Left ventricle myocardium inferior (tissue), 1 donor: ENCODE measurements at places on chromosomes 7 and 10. TPM values are rescaled to one million over a fixed set of nuclear protein-coding genes. Genes with fewer than 3 reads are reported as not detected.

DNA sequence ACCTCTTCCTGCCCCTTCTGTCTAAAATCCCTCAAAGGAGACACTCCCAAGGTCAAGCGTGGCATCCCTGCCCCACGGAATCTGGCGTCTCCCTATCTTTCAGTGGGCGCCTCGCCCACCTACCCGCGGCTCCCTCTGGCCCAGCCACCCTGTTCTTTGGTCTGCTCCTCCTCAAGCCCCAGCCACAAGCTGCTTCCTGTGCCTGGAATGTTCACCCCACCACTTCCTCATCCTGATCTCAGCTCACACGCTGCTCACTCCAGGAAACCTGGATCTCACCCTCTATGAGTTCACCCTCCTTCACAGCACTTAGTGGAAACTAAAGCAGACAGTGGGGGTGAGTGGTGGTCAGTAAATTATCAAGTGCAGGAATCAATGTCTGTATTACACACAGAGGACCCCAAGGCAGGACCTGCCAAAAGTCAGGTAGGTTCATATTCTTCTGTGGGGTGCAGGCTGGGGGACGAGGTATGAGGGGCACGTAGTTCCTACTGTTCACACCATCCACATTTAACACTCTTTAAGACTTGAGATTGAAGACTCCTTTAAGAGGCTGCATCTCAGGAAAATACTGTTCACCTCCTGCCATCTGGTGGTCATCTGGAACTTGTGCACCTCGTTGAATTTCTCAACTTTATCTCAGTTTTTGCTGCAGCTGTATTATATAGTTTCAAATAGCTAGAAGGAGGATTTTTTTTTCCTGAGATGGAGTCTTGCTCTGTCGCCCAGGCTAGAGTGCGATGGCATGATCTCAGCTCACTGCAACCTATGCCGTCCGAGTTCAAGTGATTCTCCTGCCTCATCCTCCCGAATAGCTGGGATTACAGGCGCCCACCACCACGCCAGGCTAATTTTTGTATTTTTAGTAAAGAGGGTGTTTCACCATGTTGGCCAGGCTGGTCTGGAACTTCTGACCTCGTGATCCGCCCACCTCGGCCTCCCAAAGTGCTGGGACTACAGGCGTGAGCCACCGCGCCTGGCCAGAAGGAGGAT is 166.6 kb downstream of the ARHGAP21 start:
- no peak overlapping the region for H3K27ac ChIP-seq
- no peaks in the 10 kb centered on the region for H3K27me3 ChIP-seq
- no peak overlapping the region for H3K4me3 ChIP-seq
- H3K36me3 ChIP-seq: no peaks in the 10 kb centered on the region

The FAM107B gene
- 4.7 TPM for total RNA-seq

DNA sequence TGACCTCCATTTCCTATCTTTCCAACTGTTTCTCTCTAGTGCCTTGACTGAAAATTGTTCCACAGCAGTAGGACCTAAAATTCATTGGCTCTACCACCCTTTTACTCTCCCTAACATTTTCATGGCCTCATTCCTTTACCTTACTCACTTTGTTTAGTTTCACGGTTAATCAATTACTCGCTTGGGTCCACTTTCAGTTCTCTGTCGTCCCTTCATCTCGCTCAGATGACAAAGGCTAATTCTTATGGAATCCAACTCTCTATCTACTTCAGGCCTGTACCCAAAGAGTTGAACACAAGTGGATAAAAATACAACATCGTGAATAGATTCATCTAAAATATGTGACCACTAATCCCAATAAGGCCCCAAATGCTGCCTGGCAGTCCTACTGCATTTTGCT is 85.9 kb upstream of the ADO start:
- no peak overlapping the region for H3K27ac ChIP-seq
- no peak overlapping the region for H3K4me3 ChIP-seq
- H3K4me1 ChIP-seq: no peaks in the 10 kb centered on the region
- H3K36me3 ChIP-seq: no peaks in the 10 kb centered on the region
- H3K27me3 ChIP-seq: peaks cover 30% of the 10 kb centered on the region

The TMEM178B gene
- total RNA-seq: 35.9 TPM

DNA sequence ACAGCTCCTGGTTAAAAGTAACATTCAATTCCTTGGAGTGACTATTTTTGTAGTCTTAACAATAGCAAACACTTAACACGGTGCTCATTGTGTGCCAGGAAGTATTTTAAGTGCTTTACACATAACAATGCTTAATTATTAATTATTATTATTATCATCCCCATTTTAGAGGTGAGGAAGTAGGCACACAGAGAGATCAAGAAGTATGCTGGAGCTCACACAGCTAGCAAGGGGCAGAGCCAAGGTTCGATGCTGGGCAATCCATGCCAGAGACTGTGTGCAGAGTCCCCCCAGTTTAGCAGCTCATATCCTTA is 48.2 kb upstream of the SMNDC1 start:
- no peaks in the 10 kb centered on the region for H3K36me3 ChIP-seq
- no peaks in the 10 kb centered on the region for H3K27me3 ChIP-seq
- DNase-seq: no peak
- peaks cover 32% of the 10 kb centered on the region for H3K4me1 ChIP-seq
- H3K4me3 ChIP-seq: no peak overlapping the region

DNA sequence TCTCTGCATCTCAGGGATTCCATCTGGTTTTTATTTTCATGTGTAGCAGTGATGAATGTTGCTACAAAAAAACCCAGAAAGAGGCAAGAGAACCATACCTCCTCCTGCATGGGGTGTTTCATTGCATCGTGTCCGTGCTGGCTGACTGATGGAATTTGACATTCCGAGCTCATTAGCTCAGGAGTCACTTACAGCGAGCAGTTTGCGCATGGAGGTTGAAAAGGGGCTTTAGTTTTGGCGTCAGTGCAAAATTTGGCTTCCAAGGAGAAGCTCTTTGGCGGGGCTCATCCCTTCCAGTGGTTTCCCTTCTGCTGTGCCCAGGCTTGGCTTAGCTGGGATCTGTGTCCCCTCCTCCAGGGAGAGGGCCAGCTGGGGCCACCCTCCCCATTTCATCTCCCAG is 25.8 kb downstream of the EMX2 start:
- peaks cover 92% of the 10 kb centered on the region for H3K27me3 ChIP-seq
- H3K4me3 ChIP-seq: no peak overlapping the region
- H3K27ac ChIP-seq: no peak overlapping the region

- no peaks in the 10 kb centered on the region for H3K36me3 ChIP-seq
- H3K27ac ChIP-seq: no peak overlapping the region
- no peak overlapping the region for H3K4me3 ChIP-seq
Observed at GRCh38 chr7:105188201-105188600, 174.2 kb downstream of the KMT2E start.
